Mesangial cell (primary cell): ENCODE measurements at places on chromosomes 1 and 21. TPM values are rescaled to one million over a fixed set of nuclear protein-coding genes. Genes with fewer than 3 reads are reported as not detected.

RYR2 gene
- total RNA-seq: 0.16 and 0.25 TPM in 2 replicates

SPRR1A gene
- total RNA-seq: not detected in 2 replicates

NOS1AP gene
- 0.38 and 0.81 TPM in 2 replicates for total RNA-seq

CYP4A11 gene
- not detected in 2 replicates for total RNA-seq

KCNA2 gene
- under 0.01 TPM in 1 of 2 replicates, not detected in the other for total RNA-seq

THEM5 gene
- total RNA-seq: not detected in 2 replicates

FMO2 gene
- total RNA-seq: not detected in 2 replicates

CHIA gene
- not detected in 2 replicates for total RNA-seq

CD34 gene
- 0.16 TPM in 1 of 2 replicates, not detected in the other for total RNA-seq

NCAM2 gene
- 0.49 and 0.51 TPM in 2 replicates for total RNA-seq

DTL gene
- total RNA-seq: 3.0 and 19.4 TPM in 2 replicates

TRPM2 gene
- total RNA-seq: 1.3 and 2.1 TPM in 2 replicates

SHISAL2A gene
- not detected in 2 replicates for total RNA-seq

TRABD2B gene
- 0.33 and 2.5 TPM in 2 replicates for total RNA-seq

MOV10 gene
- total RNA-seq: 54.8 and 101 TPM in 2 replicates

SLC19A2 gene
- 8.0 and 9.8 TPM in 2 replicates for total RNA-seq

C1QTNF12 gene
- 1.3 and 8.0 TPM in 2 replicates for total RNA-seq

C1orf185 gene
- total RNA-seq: not detected in 2 replicates

GTF2B gene
- 22.6 and 25.4 TPM in 2 replicates for total RNA-seq

OR2T33 gene
- total RNA-seq: 0.13 and 0.33 TPM in 2 replicates

RGSL1 gene
- total RNA-seq: not detected in 2 replicates

ADAMTSL4 gene
- total RNA-seq: 0.98 and 5.8 TPM in 2 replicates

HNRNPR gene
- total RNA-seq: 39.2 and 60.5 TPM in 2 replicates

FUCA1 gene
- 21.7 and 54.1 TPM in 2 replicates for total RNA-seq

FAM72A gene
- 1.6 and 7.7 TPM in 2 replicates for total RNA-seq
